CD4-positive, alpha-beta T cell treated with Interferon gamma for 1 hour (primary cell): ENCODE measurements at places on chromosomes 12 and 14.

GRCh38 chr14:100045642-100046344, 19.4 kb upstream of the EVL start:
- DNase-seq, result no peak

DNA sequence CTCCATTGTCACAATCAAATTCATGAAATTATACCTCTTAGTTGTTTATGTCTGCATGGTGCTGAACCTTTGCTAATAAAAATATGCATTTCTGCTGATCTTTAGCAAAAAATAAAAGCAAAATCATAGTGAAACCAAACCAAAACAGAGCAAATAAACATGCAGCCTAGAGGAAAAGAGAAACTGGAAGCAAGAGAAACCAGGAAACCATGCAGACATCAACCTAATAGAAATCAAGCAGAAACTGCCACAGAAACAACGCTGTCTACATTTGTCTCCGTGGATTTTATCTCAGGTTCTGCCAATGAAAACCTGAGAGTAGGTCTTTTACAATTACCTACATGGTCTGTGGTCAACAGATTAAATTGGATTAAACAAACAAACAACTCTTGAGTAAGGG, 173.7 kb downstream of the SYT10 start:
- DNase-seq, result no peak

GRCh38 chr12:40263616-40264409, 39.0 kb downstream of the LRRK2 start:
- no peak for DNase-seq

GRCh38 chr12:124170760-124171159, 124.1 kb upstream of the RFLNA start:
- DNase-seq, result no peak

GRCh38 chr14:34361504-34362011, 100.5 kb downstream of the SPTSSA start:
- no peak for DNase-seq

DNA sequence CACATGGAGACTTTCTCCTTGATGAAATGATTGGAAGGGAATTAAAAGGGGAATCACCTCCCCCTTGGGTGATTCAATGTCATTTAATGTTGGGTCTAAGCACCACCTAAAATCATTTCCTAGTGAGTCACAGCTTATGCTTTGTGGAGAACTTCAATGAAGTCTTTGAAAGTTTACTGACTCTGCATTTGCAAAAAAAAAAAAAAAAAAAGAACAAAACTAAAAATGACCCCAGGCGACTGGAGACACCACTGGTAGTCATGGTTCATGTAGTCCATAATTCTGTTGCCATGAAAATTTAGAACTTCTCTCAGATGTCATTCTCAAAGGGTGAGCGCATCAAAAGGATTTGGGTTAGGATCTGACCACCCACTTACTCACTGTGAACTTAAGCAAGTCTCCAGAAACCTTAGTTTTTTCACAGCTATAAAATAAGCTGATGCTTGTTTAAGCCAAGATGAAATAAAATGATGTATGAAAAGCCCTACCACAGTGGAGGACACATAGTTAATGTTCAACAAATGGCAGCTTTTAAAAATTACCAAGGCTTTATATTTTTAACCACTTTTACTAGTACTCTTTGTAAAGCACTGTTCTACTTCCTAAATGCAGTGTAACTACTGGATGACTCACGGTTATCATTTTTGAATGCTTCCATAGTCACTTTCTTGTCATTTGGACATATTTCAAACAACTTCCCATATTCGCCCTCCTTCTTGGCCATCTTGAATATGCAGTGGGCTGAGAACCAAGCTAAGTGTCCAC, 18.1 kb upstream of the KSR2 start:
- no peak for DNase-seq

- DNase-seq, result no peak
Measured at GRCh38 chr12:119180380-119181040, 1.8 kb downstream of the HSPB8 start.

DNA sequence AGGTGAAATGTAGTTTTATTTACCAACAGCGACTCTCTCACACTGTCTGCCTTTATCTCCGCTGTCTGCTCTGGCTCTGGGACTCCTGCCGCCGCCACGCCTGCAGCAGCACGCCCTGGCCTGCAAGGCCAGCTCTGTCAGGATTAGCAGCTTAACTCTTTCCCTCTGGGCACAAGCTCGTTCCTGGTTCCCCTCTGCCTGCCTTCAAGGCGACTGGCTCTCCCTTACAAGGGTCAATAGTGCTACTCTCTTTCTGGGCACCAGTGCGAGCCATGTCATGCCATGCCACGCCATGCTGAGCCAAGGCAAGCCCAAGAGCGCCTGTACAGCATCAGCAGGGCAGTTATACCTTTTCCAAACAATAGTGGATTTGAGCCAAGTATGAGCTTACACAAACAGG, 3.6 kb upstream of the CLEC2B start:
- no peak for DNase-seq

DNA sequence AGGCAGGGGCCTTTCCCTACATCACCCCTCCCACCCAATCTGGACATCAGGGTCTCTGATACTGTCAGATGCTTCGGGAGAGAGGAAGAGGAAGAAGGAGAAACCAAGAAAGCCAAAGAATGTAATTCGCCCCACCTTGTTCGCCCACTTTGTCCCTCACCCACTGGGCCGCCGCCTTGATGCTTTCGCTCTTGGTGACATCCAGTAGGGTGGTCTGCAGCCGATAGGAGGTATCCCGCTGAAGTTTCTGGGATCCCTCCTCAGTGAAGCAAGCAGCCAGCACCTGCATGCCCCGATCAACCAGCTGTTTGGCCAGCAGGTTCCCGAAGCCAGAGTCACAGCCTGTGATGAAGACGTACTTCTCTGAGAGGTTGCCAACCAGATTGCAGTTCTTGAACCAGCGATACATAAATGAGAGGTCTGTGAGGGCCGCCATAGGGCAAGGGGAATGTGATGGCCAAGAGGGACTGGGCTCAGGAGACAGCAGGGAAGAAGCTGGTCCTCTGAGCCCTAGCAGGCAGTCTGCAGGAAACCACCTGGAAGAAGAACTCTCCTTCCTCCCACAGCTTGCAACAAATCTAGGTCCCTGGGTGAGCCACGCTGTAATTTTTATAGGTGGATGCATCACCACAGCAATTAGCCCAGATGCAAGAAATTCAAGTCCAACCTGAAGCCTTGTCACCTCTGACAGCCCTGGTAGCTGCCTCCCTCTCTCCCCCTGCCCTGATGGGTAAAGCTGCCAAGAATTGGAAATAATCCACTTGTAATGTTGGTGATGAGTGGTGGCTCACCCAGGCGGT, at the start of gene SDR9C7:
Gene SDR9C7 (minus strand): TSS at position 583 of the 800 bp plus-strand sequence. CDS start 147 bp downstream, at position 436.
- DNase-seq, result no peak

GRCh38 chr14:49550286-49551184, 35.6 kb downstream of the RPS29 start:
- no peak for DNase-seq

DNA sequence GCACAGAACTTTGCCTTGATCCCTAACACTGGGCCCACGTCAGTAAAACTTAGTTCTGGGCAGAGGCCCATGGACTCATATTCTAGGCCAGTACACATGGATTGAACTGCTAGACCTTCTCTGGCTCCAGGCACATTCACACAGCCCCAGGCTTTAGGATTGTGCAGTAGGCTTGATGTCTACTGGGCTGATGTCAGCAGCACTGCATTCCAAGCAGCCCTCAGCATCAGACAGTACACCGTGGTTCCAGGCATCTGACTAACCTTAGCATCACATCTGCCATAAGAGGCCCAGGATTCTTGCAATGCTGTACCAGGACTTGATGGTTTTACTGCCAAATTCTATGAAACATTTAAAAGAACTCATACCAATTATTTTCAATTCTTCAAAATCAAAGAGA, 301.9 kb downstream of the CCER1 start:
- no peak for DNase-seq

DNA sequence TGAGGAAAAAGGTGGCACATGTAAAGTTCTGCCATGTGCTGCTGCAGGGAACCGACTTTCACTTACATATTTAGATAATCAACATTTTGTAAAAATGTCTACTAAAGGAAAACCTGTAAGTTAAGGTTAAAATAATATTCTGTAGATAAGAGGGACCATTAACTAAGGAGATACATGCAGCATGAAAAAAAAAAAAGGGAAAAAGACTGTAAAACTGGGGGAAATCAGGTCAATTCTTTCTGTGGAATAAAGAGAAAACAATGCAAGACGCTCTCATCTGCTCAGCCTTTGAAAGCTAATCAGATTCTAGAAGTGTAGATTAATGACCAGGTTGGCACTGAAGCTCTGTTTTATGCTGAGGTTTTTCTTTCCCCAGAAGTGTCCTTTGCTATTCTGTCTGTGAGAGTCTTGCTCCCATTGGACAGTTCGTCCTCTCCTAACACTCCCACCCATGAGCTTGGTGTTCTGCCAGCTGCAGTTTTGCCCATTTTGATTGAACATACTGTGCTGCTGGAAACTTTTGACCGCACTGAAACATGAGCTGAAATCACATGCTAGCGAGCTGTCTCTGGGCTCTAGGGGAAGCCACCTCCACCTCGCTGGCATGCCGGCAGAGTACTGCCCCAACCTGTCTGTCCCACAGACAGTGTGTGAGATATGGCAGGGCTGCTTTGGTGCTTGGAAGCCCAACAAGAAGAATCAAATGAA, 39.7 kb downstream of the PPTC7 start:
- no peak for DNase-seq

DNA sequence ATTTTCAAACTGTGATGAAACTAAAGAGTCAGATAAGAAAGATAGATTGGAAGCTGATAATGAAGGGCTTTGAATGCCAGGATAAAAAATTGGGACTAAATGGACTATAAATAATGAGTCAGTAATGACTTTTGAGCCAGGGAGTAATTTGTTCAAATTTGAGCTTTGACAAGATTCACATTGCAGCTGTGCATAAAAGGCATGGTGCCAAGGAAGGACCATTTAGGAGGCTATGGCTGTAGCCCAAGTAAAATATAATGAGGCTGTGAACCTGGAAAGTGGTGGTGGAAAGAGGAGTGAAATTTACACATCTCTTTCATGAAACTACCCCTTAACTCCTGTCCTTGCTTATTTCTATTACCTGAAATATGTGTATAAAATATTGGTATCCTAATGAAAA, 218.5 kb downstream of the SLC6A15 start:
- DNase-seq, result no peak

DNA sequence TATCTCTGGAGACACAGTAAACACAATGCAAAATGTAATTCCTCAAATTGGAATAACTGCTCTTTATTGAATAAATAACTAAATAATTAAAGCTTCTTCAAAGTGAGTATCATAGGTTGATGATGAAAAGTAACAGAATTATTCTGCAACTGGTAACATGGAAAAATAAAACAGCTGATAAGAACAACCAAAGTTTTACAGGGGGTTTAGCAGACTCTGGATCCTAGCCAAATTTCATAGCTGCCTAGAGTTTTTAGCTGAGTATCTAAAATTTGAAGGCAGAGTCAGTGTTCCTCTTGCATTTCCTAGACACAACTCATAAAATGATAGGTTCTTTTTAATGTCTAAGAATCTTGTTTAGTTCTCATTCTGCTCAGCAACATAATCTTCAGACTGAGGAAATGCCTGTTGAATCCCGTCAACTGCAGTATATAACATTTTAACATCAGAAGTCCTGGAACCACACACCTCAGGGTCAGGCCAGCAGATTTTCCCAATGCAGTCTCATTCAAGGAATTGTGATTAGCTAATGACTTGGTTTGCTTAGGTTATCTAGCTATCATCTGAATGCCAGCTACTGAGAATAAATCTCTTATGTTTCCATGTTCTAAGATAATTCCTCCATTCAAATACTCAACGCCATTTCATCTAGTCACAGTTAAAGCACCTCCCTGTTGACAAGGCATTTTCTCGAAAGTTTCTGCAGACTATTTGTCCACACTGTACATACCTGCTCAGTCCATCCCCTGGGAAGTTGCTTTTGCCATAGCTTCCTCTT, 411.6 kb downstream of the BCAT1 start:
- no peak for DNase-seq

- DNase-seq, result no peak
Measured at GRCh38 chr12:109089683-109090082, 3.6 kb downstream of the ALKBH2 start.

- DNase-seq, result no peak
Measured at GRCh38 chr14:47191700-47192099, 483.7 kb downstream of the MDGA2 start.

DNA sequence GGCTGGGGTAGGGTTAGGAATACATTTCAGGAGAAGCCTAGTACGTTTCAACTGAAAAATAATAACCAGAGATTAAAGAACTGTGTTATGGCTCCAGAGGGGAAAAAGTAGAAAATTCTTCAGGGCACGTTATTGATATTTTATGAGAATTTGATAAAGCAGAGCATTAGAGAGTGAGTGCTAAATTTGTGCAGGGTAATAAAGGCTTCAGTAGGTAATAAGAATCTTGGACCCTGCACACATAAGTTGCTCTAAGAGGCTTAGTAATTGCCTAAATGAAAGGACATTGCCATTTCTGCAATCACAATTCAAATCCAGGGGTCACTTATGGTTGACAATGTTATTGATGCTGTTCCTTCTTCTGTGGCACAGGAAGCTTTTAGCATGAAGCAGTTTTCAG, 439.4 kb upstream of the DCN start:
- no peak for DNase-seq
